HT-29 (cell line): ENCODE measurements at places on chromosomes 16 and 17. TPM values are rescaled to one million over a fixed set of nuclear protein-coding genes. Genes with fewer than 3 reads are reported as not detected.

DNA sequence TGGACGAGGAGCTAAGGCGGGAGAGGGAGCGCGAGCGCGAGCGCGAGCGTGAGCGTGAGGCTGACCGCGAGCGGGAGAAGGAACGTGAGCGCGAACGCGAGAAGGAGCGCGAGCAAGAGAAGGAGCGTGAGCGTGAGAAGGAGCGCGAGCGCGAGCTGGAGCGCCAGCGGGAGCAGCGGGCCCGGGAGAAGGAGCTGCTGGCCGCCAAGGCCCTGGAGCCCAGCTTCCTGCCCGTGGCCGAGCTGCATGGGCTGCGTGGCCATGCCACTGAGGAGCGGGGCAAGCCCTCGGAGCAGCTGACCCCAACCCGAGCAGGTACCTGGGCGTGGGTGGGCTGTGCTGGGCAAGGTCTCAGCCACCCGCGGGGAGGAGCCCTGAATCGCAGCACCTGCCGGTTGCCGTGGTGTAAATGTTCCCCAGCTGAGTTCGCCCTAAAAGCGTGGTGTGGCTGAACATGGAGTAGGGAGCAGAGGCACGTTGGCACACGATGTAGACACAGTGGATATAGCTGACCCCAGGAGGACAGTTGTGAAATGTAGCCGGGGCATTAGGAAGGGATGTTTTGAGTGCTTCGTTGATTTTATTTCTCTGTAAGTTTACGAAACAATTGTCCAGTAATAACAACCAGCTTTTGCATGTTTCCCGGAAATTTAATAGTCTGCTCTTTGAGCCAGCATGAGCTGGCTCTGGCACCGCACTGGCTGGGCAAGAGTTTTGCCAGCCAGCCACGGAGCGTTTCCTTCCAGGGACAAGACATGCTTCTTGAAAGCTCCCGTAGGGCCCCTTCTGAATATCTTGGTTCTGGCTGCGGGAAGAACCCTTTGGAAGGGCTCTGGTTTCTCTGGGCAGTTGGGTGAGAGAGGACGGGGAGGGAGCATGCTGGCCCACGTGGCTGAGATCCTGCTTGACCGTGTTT lies 32.1 kb downstream of the GINS2 start:
- DNase-seq: no peak

DNA sequence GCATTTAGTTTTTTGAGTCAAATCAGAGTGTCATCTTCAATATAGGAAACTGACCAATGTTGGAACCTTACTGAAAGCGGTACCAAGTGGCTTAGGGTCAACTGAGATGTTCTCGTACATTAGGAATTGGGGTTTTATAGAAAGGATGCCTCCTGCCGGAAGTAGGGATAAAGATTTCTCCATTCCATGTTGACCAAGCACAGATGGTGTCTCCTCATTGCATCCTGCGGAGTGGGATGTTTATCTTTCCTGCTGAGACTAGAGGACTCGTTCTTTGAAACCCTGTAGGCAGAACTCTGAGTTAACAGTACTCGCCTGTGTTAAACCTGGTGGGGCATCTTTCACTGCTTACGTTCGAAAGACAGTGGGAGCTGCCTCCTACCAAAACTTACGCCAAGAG lies 1.4 kb downstream of the SHISA6 start:
- DNase-seq: no peak

The KRTAP4-4 gene
- not detected in 2 replicates for total RNA-seq

GRCh38 chr17:7716901-7717755 lies at the start of gene DNAH2:
Gene DNAH2, plus strand, starts transcription at chr17:7717744. Its CDS starts 1,991 bp downstream, at chr17:7719735.
- peak; percentile 67 for DNase-seq

- no peak for DNase-seq
Observed at GRCh38 chr17:49498029-49498615, 3.0 kb downstream of the NGFR start.

GRCh38 chr16:66387817-66388332 lies 21.4 kb downstream of the CDH5 start:
- no peak for DNase-seq

The SDK2 gene
- not detected in 2 replicates for total RNA-seq

DNA sequence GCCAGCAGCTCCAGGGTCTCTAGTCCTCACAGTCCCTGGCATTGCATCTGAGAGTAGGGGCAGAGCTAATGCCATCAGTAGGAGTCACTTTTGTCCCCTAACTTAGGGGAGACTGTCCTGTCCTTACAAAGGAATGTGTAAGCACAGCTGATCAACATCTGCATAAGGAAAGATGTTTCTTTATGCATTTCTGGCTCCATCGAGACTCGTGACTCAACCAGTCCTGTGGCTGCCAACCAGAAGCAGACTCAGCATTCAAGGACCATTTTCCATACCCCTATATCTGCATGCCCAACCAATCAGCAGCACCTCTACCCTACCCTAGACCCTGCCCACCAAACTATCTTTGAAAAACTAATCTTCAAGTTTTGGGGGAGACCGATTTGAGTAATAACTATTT lies 8.2 kb upstream of the MPP2 start:
- no peak for DNase-seq

DNA sequence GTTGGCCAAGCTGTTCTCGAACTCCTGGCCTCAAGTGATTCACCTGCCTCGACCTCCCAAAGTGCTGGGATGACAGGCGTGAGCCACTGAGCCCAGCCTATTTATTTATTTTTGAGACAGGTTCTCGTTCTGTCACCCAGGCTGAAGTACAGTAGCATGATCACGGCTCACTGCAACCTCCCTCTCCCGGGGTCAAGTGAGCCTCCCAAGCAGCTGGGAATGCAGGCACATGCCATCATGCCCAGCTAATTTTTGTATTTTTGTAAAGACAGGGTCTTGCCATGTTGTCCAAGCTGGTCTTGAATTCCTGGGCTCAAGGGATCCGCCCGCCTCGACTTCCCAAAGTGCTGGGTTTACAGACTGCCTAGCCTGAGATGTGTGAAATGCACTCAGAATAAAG lies 10.2 kb upstream of the SEC14L1 start:
- no peak for DNase-seq

- peak; percentile 16 for DNase-seq
Observed at GRCh38 chr17:49515196-49515770, 20.2 kb downstream of the NGFR start.
